Activated CD4-positive, alpha-beta T cell treated with anti-CD3 and anti-CD28 coated beads, Interleukin-2, amount 50 U/mL, for 1 hour (primary cell): ENCODE measurements at places on chromosomes 12 and 14.

GRCh38 chr12:121241156-121241970, 31.4 kb downstream of the P2RX4 start:
- no peak for DNase-seq

DNA sequence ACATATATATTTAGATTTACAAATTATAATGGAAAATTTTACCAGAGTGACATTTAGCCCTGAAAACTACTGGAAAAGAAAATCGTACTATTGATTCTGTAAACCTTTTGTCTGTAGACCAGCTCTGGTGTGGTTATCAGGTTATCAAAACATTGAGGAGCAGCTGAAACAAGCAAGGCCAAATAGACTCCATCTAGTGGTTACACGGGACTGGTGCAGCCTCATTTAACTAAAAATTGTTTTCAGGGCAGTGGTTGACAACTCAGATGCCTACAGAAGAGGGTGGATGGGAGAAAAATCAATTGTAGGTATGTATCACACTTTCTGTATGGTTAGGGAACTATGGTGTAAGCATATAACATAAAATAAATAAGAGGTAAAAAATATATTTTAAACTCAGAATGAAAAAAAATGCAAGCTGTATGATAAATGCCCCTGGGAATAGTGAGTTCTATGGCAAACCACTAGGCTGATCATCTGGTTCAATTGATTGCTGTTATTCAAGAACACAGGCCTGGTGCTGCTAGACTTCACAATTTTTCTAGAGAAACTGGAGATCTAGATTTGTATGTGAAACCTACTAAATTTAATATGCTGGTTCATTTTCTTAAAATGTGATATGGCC, 51.2 kb downstream of the ACSS3 start:
- DNase-seq: no peak

GRCh38 chr12:82627799-82628198, 58.9 kb upstream of the TMTC2 start:
- DNase-seq: no peak

DNA sequence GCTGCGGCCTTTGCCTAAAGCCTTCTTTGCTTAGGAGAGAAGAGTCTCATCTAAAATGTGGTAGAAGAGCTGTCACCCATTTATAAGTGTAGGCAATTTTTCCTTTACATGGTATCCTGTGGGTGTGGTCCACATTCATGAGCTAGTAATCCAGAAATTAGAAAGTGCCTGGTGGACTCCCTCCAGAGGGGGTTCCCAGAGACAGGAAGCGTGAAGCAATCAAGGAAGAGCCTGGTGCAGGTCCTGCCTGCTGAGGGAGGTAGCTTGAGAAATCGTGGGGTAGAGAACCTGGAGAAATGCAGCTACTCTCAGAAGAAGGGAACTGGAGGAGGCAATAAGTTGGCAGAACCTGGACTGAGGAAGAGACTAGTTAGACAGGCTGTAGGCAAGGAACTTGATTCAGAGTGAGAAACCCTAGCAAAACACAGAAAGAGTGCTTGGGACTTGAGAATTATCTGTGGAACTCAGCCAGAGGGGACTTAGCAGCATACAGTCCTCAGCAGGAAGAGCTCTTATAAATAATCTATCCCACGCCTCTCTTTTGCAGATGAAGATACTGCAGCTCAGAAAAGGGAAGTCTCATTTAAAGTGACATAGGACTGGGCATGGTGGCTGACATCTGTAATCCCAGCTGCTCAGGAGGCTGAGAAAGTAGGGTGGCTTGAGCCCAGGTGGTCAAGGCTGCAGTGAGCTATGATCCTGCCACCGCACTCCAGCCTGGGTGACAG, 182.4 kb upstream of the CCND2 start:
- no peak for DNase-seq

DNA sequence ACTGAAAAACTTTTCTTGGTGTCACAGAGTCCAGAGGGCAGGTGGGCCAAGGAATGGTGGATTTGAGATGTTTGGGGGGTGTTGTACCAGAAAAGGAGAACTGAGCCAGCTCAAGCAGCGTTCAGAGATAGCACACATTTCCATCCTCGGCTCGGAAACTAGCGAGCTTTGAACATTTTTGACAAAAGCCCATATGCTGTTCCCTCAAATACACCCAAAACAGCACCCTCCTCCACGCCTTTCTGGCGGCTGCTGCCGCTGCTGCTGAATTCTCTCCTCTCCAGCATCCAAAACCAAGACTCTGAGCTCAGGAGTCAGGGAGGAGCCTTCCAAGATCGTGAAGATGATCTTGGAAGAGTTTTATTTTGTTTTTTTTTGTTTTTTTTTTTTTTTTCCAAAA, 961 bp downstream of the SRRM4 start:
- DNase-seq: no peak

DNA sequence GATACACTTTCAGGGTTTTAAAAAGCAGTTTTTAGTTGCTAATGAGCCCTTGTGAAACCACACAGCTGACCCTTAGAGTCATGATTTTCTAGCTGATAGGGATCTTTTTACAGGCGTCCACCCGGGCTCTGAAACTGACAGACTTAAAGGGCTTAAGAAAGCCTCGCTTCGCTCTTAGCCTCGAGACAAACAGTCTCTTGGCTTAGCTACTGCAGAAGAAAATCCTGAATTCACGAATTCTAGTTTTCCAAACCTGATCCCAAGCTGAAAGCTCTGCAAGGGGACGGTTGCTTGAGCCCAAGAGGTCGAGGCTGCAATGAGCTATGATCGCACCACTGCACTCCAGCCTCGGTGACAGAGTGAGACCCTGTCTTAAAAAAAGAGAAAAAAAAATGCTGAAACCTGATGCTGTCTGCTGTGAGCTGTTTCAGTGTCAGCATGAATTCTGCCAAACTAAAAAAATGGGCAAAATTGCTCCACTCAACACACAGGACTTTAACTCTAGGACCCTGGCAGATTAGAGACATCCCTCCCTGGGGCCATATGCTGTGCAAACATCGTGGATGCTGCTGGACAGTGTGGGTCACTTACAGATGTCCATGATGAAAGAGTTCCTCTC, 3.1 kb upstream of the HPD start:
- no peak for DNase-seq

DNA sequence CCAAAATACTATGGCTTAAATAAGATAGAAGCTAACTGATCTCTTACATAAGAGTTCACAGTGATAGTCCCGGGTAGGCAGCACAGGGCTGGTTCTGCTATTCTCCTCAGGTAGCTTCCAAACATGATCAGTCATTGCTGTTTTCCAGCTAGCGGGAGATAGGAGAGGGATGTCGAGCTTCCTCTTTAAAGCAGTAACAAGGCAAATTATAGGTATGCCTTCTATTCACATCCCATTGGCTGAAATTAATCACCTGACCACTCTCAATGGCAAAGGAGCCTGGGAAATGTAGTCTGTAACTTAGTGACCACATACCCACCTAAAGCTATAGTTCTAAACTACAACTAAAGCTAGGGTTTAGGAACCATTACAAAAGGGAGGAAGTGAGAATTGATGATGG, 34.5 kb upstream of the VRK1 start:
- DNase-seq: no peak

DNA sequence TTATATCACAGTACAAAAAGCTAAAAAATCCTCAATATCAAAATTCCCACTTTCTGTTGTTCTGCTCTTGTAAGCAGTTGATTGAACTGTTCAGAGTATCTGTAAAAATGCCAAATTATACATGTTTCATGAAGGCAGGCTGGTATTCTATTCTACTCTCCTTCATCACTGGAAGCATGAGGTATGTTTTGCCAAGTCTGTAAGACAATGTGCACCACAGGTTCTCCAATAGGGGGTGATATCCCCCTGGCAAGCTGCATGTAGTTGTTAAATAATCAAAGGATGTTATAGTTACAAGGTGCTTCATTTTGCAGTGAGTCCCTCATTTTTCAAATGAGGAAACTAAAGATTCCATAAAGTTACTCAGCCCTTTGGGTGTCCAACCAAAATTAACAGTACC, 15.1 kb upstream of the NEK9 start:
- no peak for DNase-seq

GRCh38 chr12:85814741-85815140, 21.5 kb downstream of the RASSF9 start:
- DNase-seq: no peak

GRCh38 chr14:47186486-47186885, 488.9 kb downstream of the MDGA2 start:
- DNase-seq: no peak

GRCh38 chr12:116385486-116386217, 108.2 kb upstream of the MED13L start:
- no peak for DNase-seq

DNA sequence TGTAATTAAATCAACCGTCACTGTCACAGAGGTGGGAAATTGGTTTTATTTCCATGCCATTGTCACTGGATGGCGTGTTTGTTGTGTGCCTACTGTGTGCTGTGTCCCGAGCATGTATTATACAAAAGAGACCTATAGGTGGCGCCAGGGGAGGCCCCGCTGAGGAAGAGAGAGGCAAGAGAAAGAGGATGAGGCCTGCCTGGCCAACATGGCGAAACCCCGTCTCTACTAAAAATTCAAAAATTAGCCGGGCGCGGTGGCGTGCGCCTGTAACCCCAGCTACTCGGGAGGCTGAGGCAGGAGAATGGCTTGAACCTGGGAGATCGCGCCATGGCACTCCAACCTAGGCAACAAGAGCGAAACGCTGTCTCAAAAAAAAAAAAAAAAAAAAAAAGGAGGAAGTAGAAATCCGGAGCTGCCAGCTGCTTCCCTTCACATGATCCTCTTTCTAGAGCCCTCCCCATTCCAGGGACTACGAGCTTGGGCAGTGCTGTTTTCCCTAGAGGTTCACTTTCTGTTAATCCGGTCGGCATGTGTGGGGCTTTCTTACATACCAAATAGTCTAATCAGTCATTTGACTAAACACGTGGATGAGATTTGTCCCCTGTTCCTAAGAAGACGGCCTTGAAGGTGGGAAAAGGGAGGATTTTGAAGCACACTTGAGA, 6.4 kb upstream of the CCDC175 start:
- no peak for DNase-seq

- DNase-seq: no peak
Measured at GRCh38 chr12:127898616-127899015, 368.4 kb upstream of the TMEM132C start.

- DNase-seq: no peak
Measured at GRCh38 chr12:95554532-95555071, 3.3 kb upstream of the USP44 start.

GRCh38 chr12:84805474-84805858, 107.1 kb downstream of the SLC6A15 start:
- DNase-seq: no peak

DNA sequence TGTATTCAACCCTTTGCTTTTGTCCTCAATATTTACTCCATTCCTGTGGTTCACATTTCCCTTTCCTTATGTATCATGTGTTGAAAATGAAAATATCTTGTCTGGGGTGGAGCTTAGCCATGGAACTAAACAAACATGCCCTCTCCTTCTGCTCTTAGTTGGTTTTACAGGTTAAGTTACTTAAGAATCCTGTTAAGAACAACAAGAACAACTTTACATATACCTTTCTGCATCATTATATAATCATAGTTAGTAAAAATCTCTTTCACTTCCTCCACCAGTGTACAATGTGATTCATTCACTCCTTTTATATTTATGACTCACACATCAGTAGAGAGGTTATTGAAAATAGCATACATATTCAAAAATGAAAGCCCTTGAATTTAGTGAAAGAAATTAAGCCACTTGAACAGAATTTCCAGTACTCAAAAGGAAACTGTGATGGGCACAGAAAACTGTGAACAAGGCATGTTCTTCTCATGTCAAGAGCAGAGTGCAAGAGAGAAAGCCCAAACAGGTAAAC, 307.7 kb downstream of the CCDC91 start:
- DNase-seq: no peak

DNA sequence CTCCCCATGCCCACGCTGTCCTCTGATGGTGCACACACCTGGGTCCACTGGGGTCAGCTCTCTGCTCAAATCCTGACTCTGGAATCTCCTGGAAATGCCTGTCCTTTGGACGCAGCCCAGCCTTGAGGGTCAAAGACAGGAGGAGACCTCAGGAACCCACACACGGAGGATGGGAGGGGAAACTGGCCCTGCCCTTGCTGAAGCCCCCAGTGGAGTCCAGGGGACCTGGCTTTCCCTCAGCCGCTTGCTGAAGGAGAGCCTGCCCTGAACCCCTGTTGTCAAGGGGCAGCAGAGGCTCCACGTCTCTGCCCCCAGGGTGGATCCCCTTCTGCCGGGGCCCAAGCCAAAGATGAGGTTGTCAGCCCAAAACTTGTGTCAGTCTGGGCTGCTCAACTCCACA, 16.9 kb downstream of the GALNT9 start:
- DNase-seq: no peak

DNA sequence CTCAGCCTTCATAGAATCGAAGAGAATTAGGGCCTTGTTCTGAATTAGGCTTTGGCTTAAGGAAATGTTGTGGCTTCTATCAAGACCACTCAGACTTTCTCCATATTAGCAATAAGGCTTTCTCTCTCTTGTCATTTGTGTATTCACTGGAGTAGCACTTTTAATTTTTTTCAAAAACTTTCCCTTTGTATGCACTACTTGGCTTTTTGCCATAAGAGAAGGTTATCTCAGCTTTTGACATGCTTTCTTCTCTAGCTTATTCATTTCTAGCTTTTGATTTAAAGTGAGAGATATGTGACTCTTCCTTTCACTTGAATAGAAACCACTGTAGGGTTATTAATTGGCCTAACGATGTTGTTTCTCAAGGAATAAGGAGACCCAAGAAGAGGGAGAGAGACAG, 244.2 kb downstream of the GPHN start:
- DNase-seq: no peak

- DNase-seq: no peak
Measured at GRCh38 chr14:96991226-96991625, 194.0 kb downstream of the VRK1 start.

DNA sequence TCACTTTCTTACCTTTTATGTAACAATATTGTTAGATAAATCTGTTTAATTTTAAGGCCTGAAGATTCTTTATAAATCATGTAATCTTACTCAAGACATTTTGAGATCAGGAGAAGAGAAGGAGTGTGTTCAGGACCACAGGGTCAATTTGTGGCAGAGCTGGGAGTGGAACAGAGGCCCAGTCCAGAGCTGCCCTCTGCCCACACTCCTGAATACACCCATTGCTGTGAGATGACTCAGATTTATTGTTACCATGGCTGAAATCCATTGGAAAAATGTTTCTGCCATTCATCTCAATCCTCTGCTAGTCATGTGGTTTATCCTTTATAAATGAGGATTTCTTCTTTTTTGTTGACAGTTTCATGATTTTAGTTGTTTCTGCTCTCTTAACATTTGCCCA, 100.5 kb upstream of the STXBP6 start:
- DNase-seq: no peak

DNA sequence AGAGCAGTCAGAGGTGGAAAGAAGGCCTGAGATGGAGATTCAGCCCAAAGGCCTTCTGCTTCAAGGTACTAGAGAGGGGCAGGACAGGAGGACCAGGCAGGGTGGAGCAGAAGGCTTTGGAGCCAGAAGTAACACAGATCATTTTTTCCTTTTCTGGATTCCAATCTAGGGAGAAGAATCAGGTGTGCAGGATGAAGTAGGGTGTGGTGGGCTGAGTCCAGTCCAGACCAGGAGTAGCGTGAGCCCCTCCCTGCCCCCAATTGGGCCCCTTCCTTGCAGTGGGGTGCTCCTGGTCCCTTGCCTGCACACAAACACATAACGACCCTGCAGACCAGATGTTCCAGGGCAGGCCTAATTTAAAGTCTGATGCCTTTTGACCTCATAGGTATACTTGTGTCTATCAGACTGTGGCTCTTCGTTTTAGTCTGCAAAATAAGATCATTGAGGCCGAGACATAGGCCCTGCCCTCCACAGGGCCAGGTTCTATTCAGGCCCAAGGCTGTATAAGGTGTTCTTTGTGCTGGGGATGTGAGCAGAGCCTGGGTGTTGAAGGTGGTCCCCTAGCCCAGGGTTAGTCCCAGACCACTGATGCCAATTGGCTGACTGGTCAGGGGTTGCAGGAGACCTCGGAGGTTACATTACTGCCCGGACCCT, 1.0 kb upstream of the NYNRIN start:
- DNase-seq: no peak

GRCh38 chr14:89184952-89185351, 232.1 kb downstream of the FOXN3 start:
- DNase-seq: no peak
